ENCODE measurements at places on chromosomes 3 and 15. TPM values are rescaled to one million over a fixed set of nuclear protein-coding genes. Genes with fewer than 3 reads are reported as not detected.

DNA sequence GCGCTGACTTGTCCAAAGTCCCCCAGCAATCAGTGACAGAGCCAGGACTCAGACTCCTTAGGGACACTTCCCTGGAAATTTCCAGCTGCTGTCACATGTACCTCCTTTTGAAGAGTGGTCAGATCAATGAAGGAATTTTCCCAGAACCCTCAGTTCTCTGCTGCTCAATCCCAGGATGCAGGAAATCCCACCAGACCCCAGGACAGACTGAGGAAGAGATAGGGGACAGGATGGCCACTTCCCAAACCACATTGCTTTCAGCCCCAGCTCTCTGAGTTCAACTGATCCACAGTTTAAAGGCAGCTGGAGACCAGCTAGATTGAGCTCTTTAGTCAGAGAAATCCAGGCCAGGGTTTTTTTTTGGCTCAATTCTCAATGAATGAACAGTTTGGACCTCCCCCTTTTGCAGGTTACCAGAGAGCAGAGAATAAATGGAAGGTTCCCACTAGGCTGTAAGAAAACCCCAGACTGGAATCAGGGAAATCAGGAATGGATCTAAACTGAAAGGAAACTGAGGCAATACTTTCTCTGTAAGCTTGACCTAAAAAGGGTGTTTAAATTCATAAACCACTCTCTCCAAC, 1.5 kb downstream of the CYP1A1 start:
- H3K4me1 ChIP-seq: peaks cover 20% of the 10 kb centered on the region
- DNase-seq: peak; percentile 37
- peaks cover 8% of the 10 kb centered on the region for H3K27me3 ChIP-seq

SLC28A2 gene
- not detected for total RNA-seq

DNA sequence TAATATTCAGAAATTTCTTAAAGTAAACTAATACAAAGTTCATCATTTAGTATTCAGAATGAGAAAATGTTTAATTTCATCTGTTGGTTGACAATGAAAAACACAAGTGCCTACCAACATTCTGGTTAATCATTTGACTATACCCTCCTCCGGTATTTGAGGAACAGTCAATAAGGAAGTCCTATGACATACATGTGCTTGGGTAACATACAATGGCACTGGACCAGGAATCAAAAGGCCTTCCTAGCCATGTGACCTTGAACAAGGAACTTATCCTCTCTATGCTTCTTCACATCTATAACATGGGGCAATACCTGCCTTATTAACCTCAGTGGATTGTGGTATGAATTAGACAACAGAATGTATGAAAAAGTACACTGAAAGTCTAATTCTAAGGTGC, 65.8 kb downstream of the ZNF280D start:
- DNase-seq: no peak
- H3K36me3 ChIP-seq: peaks cover 16% of the 10 kb centered on the region
- no peaks in the 10 kb centered on the region for H3K27me3 ChIP-seq
- H3K4me3 ChIP-seq: no peak overlapping the region

GRCh38 chr3:188508454-188508853, 354.5 kb downstream of the LPP start:
- H3K36me3 ChIP-seq: peaks cover 15% of the 10 kb centered on the region
- no peak overlapping the region for H3K27ac ChIP-seq
- H3K27me3 ChIP-seq: peaks cover 3% of the 10 kb centered on the region
- no peak overlapping the region for H3K4me3 ChIP-seq
- H3K4me1 ChIP-seq: peaks cover 31% of the 10 kb centered on the region
- no peak for DNase-seq

DNA sequence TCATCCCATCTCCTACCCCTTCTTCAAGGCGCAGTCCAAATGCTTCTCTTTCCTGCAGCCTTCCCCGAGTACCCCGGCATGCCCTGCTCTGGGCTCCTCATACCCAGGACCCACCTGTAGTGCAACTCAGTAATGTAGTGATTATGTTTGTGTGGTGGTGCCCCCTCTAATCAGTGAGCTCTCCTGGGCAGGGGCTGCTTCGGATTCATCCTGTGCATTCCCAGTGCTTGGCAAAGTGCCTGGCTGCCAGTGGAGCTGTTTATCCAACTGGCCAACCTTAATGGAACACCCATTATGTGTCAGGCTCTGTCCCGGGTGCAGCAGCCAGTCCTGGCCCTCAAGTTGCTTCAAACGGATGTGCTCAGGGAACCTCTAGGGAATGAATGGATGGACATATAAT, 174.4 kb upstream of the LINGO1 start:
- H3K4me3 ChIP-seq: no peak overlapping the region
- peaks cover 33% of the 10 kb centered on the region for H3K4me1 ChIP-seq
- DNase-seq: no peak
- no peak overlapping the region for H3K27ac ChIP-seq
- H3K27me3 ChIP-seq: peaks cover 2% of the 10 kb centered on the region
- peaks cover 3% of the 10 kb centered on the region for H3K36me3 ChIP-seq

DNA sequence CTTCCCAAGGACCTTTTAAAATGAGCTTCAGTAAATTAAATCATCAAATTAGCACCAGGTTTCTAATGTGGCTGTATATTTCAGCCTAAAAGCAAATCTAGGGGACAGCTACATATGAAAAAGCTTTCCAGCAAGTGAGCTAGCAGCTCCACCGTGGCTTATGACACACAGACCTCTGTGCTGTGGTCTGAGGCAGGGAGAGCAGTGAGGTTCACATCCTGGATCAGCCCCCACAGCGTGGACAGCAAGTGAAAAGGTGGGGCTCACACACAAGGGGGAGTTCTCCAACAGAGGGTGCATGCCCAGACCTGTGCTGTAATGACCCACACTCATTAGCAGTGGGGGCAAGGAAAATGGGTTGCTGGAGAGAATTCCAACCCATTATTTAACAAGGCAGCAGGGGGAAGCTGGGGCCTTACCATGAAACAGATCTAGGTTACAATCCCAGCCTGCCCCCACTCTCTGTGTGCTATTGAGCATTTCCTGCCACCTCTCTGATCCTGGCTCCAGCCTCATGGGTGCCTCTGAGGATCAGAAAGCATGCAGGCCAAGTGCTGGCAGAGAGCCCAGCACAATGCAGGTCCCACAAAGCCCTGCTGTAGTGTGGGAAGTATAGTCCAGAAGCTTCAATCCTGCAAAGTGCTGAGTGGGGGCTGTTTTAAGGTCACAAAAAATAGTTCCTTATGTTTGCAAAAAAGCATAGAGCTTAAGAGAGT, 48.2 kb downstream of the RASGRF1 start:
- no peaks in the 10 kb centered on the region for H3K36me3 ChIP-seq
- no peak overlapping the region for H3K27ac ChIP-seq
- no peak for DNase-seq
- no peaks in the 10 kb centered on the region for H3K27me3 ChIP-seq
- no peaks in the 10 kb centered on the region for H3K4me1 ChIP-seq

DNA sequence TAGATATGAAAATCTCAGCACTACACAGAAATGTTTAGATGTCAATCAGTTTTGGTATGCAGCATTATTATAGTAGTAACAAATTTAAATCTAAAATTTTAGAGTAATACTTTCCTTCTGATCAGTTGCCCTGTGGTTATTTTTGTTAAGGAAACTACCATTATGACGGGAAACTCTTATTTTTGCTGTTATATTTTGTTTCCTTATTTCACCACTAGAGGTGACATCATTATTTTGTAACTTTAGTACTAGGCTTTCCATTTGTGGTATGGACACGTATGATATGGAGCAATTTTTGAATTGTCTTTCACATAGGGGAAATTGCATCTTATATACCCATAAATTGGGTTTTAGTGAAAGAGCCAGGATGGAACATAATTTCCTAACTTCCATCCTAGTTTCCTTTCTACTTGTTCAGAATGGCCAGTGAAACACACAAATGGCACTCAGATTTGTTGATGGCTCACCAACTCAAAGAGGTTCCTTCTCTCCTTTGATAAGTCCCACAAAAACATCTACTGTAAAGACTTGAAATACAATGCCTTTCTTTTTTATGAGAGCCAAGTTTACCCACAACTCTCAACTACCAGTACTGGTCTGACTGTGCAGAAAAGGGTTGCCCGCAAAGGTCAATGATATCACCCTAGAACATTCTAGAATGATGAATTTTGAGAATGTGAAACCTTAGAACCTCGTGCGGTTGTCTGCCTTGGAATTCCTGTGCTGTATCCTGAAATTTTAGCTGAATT, 19.4 kb upstream of the PPP4R2 start:
- peaks cover 4% of the 10 kb centered on the region for H3K4me1 ChIP-seq
- no peak overlapping the region for H3K4me3 ChIP-seq
- H3K27me3 ChIP-seq: no peaks in the 10 kb centered on the region
- DNase-seq: no peak

- no peak for DNase-seq
- no peak overlapping the region for H3K27ac ChIP-seq
- H3K27me3 ChIP-seq: no peaks in the 10 kb centered on the region
- H3K4me3 ChIP-seq: no peak overlapping the region
- H3K4me1 ChIP-seq: no peaks in the 10 kb centered on the region
These were observed 214.4 kb downstream of the LRTM1 start for GRCh38 chr3:54713455-54713854.

PLCH1 gene
- total RNA-seq: 20.9 TPM

DNA sequence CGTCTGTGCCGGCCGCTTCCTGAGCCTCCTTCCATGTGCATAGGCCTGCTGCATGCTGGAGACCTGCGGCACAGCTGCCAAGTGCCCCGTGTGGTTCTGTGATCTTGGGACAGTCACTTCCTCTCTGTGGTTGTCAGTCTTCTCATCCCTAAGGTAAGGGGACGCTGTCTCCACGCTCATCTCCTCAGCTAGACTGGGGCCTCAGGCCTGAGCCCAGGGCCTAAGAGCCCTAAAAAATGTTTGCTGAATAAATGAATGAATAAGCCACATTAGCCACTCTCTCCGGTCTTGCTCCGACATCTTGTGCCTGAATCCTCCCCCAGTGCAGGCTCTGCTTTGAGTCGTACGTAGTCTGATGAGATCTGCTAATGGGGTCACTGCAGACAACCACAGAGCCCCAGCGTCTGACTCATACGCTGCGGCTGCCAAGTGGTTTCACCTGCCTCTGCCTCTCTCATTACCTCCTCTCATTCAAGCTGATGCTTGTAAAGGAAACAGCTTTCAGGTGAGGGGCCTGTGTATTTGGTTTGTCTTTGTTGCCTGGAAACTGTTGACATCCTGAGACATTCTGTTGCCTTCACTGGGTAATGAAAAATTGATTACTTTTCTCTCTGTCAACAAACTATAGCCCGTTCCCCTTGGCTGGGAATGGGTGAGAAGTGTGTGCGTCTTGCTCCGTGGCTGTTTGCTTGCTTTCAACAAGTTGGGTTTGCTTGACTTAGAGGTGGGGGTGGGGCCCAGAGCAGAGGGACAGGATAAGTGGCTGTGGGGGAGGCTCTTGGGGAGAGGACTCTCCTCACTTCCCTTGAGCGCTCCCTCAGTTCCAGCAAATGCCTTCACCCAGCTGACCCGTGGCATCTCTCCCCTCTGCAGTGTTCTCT, 15.9 kb downstream of the RPLP1 start:
- no peaks in the 10 kb centered on the region for H3K27me3 ChIP-seq
- H3K4me1 ChIP-seq: peaks cover 6% of the 10 kb centered on the region
- H3K36me3 ChIP-seq: no peaks in the 10 kb centered on the region
- no peak overlapping the region for H3K4me3 ChIP-seq
- H3K27ac ChIP-seq: peak overlapping the region; percentile 4
- no peak for DNase-seq

GRCh38 chr3:149763565-149764195, 11.4 kb upstream of the COMMD2 start:
- no peaks in the 10 kb centered on the region for H3K4me1 ChIP-seq
- no peaks in the 10 kb centered on the region for H3K36me3 ChIP-seq
- no peak overlapping the region for H3K4me3 ChIP-seq

- no peak for DNase-seq
- no peak overlapping the region for H3K27ac ChIP-seq
- no peaks in the 10 kb centered on the region for H3K27me3 ChIP-seq
- H3K36me3 ChIP-seq: peaks cover 49% of the 10 kb centered on the region
- no peaks in the 10 kb centered on the region for H3K4me1 ChIP-seq
These were observed 10.7 kb downstream of the NFKBIZ start for GRCh38 chr3:101859882-101860448.

DNA sequence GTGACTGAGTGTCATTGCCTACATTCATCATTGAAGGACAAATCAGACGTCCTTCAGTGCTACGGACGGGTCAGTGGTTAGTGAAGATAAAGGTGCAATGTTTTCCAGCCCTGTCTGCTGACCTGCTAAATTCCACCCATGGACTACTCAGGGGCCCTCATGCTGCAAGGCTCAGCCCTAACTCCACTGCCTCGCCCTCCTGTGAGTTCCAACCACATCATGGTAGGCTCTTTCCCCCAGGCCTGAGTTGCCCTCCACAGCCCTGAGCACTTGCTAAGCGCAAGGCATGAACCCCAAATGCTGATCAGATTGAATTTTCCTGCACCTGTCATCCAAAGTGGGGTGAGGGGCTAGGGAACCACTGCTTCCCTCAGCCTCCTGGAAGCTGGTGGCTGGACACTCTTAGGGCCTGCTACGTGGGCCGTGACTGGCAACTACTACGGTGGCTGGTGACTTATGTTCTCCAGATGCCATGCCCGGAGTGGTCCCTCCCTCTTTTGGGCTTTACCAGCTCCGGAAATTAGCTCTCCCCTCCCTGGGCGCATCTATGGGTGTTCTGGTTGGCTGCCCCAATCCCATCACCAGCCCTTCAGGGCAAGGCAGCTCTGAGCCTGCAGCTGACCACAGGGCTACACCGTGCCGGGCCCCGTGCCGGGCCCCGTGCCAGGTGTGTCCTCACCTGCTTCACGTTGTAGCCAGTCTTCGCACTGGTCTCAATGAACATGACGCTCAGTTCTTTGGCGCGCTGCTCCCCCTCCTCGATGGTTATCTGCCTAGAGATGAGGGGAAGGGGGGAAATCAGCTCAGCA, 32.1 kb downstream of the SRPRB start:
- no peak overlapping the region for H3K27ac ChIP-seq
- no peaks in the 10 kb centered on the region for H3K36me3 ChIP-seq
- H3K4me1 ChIP-seq: no peaks in the 10 kb centered on the region
- DNase-seq: no peak

GUCA1C gene
- not detected for total RNA-seq

C3orf70 gene
- 1.4 TPM for total RNA-seq

PLOD2 gene
- 28.0 TPM for total RNA-seq

CCDC39 gene
- total RNA-seq: 0.46 TPM

DNA sequence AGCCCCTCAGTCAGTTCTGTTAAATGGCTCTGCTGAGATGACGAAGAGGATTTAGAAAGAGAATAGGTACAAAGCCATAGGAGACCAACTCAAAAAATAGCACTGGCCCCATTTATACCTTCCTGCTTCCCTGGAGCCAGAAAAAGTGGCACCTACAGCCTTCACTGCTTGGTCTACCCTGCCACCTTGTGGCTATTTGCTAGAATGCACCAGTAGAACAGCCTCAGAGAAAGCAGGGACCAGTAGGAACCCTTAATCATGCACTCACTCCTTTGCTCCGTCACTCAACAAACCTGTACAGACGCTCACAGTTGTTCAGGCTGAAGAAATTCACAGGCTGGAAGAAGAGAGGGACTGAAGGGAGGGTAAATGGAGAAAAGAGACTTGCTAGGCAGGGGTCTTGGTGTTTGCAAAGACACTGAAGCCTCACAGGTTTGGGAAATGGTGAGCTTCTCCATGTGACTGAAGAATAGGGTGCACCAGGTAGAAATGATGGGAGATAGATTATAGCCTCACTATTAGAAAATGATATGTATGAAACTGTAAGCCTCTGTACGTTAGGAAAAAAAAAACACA, 12.1 kb upstream of the RTP2 start:
- DNase-seq: peak; percentile 78
- H3K4me1 ChIP-seq: peaks cover 8% of the 10 kb centered on the region
- H3K36me3 ChIP-seq: no peaks in the 10 kb centered on the region
- H3K27me3 ChIP-seq: no peaks in the 10 kb centered on the region
- H3K4me3 ChIP-seq: no peak overlapping the region
- no peak overlapping the region for H3K27ac ChIP-seq

All from endothelial cell (in vitro differentiated cells).